AG08395 (cell line): ENCODE measurements at places on chromosomes 3 and 15.

- DNase-seq, result no peak
These were observed 64.3 kb downstream of the CASR start for GRCh38 chr3:122247825-122248185.

DNA sequence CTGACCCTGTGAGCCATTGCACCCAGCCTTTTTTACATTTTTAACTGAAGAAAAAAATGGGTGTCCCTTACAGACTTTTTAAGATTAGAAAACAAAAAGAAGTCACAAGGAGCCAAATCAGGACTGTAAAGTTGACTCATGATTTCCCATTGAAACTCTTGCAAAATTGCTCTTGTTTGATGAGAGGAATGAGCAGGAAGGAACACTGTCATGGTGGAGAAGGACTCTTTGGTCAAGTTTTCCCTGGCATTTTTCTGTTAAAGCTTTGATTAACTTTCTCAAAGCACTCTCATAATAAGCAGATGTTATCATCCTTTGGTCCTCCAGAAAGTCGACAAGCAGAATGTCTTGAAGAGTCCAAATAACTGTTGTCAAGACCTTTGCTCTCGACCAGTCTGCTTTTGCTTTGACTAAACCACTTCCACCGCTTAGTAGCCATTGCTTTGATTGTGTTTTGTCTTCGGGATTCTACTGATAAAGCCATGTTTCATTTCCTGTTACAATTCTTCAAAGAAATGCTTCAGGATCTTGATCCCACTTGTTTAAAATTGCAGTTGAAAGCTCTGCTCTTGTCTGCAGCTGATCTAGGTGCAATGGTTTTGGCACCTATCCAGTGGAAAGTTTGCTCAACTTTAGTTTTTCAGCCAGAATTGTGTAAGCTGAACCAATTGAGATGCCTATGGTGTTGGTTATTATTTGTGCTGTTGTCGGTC, 369.4 kb downstream of the MAGI1 start:
- no peak for DNase-seq

GRCh38 chr3:66152336-66152735, 68.5 kb upstream of the SLC25A26 start:
- DNase-seq, result no peak

- no peak for DNase-seq
These were observed 91.1 kb upstream of the LRRN1 start for GRCh38 chr3:3707858-3708768.
